Fibroblast of lung (primary cell): ENCODE measurements at places on chromosomes 1 and 21. TPM values are rescaled to one million over a fixed set of nuclear protein-coding genes. Genes with fewer than 3 reads are reported as not detected.
A peak's percentile ranks its signal among the peaks of the same experiment; 100 is the strongest.

DNA sequence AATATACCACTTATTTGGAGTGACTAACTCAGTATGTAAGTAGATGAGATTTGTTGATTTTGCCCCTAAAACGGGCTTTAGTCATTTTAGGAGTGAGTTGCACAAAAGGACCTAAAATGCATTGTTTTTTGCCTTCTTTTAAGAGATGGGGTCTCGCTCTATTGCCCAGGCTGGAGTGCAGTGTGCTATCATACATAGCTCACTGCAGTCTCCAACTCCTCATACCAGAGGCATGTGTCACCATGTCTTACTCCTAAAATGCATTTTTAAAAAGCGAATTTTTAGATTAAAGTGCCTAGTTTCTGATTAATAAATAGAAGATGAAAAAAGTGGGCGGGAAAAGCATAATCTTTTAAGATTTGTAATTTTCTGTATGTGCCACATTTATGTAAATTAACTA lies 11.5 kb upstream of the NEXN start:
- H3K27ac ChIP-seq: no peak overlapping the region
- H3K36me3 ChIP-seq: no peaks in the 10 kb centered on the region
- peaks cover 2% of the 10 kb centered on the region for H3K4me1 ChIP-seq
- no peaks in the 10 kb centered on the region for H3K27me3 ChIP-seq
- DNase-seq: peak; percentile 50

- DNase-seq: no peak
- peaks cover 8% of the 10 kb centered on the region for H3K27me3 ChIP-seq
- no peak overlapping the region for H3K27ac ChIP-seq
Observed at GRCh38 chr1:117600966-117601365, 4.9 kb upstream of the TENT5C start.

DNA sequence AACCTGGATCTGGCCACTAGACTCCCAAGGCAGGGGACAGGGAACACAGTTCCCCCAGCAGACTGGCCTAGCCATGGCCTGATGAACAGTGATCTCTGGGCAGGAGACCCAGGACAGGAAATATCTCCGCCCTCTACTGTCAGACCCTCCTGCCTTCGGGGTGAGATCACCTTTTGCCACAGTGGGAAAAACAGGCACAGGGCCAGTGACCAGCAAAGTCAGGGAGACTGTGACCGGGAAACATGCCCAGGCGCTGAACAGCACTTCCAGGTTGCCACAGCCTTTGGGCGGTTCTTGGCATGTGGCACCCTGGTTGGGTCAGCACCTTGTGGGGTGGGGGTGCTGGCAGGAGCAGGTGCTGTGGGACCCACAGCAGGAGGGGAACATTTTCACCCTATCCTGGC lies 8.9 kb upstream of the ZNF669 start:
- H3K4me1 ChIP-seq: no peaks in the 10 kb centered on the region
- H3K27ac ChIP-seq: no peak overlapping the region
- no peaks in the 10 kb centered on the region for H3K36me3 ChIP-seq
- H3K4me3 ChIP-seq: no peak overlapping the region
- peak; percentile 58 for DNase-seq

GRCh38 chr1:119827010-119827409 lies 15.8 kb upstream of the REG4 start:
- no peak overlapping the region for H3K4me3 ChIP-seq
- no peak overlapping the region for H3K27ac ChIP-seq
- no peaks in the 10 kb centered on the region for H3K36me3 ChIP-seq
- no peaks in the 10 kb centered on the region for H3K4me1 ChIP-seq
- no peak for DNase-seq

Gene CSF1
- 29.0 and 48.9 TPM in 2 replicates for total RNA-seq
